ENCODE measurements at places on chromosomes 7 and 10.
A peak's percentile ranks its signal among the peaks of the same experiment; 100 is the strongest.

DNA sequence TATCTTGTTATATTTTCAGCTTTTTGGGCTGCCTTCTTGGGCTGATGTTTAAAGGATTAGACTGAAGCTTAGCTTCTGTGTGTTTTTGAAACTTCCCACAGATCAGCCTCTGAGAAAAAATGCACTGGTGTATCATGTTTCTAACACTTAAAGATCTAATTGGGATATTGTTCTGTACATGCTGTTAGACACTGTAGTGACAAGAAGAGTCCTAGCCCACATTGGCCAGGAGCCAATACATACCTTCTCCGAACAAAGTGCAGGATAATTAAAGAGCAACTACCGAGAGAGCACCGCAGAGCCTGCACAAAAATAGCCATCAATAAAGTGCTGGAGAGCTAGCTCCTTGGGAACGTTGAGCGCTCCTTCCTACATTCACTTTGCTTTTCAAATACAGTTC is 289.4 kb upstream of the SP8 start:
- no peak for DNase-seq

- no peak for DNase-seq
Observed at GRCh38 chr10:99874341-99875085, 92.1 kb downstream of the ABCC2 start.

DNA sequence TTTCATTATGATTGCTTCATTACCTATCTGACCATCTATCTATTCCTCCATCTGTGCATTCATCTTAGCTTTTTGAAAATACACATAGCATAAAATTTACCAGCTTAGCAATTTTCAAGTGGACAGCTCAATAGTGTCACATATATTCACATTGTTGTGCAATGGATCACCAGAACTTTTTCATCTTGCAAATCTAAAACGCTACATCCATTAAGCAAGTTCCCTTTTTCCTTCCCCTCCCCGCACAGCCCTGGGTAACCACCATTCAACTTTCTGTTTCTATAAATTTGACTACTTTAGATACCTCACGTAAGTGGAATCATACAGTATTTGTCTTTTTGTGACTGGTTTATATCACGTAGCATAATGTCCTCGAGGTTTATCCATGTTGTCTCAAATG is 78.0 kb upstream of the ADRB1 start:
- DNase-seq: no peak

- no peak for DNase-seq
Observed at GRCh38 chr7:98909487-98909886, 31.2 kb downstream of the TRRAP start.

DNA sequence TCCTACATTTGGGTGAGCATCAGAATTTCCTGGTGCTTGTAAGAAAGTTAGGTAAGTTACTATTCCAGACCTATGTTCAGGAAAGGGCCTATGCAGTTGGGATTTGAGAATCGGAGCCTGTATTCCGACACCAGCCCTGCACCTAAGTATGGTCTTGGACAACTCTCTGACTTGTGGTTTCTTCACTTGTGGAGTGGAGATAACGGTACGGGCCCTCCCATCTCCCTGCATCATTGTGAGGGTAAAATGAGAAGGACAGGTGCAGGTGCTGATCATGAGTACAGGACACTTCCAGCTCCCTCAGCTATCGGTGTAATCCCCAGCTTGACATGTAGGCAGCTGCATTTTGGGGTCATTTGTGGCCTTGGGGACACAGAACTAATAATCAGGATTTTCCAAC is 138.3 kb upstream of the NAMPT start:
- no peak for DNase-seq

GRCh38 chr7:122694697-122695096 is 4.2 kb downstream of the RNF133 start:
- DNase-seq: no peak

GRCh38 chr10:125520968-125521367 is 162.0 kb downstream of the TEX36 start:
- DNase-seq: no peak

DNA sequence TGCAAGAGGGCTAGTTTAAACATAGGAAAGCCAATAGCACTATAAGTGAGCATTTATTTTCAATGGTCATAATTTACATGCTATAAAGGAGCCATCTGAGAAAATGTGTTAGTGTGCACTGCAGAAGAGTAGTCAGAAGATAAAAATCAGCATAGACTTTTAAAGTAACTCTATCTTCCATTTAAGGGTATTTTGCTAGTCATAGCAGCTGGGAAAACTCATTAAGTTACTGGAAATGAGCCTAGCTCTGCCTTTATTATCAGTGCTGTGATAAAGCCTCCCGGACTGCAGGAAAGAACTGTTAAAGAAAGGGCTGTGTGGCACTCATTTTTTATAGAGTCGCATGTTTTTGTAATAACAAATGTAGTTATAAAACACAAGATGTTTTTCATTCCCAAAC is 825.8 kb upstream of the POM121L12 start:
- DNase-seq: no peak

DNA sequence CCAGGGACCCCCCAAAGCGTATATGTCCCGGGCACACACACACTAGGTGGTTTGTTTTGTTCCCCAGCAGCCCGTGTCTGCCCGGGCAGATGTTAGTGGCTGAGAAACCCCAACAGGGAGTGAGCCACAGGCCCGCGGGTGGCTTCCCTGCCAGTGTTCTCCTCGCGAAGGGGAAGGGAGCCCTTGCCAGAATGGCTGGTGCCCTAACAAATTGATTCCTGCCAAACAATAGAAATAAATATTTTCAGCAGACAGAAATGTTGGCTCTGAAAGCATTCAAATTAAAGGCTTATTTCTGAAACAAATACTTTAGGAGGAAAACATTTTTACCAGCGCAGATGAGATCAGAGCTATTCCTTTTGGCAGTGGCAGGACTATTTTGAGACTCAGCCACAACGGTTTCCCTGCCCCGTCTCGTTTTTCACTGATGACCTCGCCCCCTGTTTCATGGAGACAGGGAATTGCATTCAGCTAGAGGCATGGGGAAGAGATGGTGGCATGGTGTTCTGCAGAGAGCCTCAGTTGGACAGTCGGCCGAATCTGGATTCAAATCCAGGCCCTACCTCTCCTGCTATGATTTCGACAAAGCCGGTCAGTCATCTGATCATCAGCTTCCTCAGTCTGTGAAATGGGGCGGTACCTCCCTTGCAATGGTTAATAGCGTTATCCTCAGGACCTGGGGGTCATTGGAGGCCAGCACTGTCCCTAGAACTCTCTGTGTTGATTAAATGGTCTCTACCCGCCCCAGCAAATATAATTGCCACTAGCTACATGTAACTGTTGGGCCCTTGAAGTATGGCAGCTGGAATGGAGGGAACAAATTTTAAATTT is 84.5 kb downstream of the CUX1 start:
- no peak for DNase-seq

DNA sequence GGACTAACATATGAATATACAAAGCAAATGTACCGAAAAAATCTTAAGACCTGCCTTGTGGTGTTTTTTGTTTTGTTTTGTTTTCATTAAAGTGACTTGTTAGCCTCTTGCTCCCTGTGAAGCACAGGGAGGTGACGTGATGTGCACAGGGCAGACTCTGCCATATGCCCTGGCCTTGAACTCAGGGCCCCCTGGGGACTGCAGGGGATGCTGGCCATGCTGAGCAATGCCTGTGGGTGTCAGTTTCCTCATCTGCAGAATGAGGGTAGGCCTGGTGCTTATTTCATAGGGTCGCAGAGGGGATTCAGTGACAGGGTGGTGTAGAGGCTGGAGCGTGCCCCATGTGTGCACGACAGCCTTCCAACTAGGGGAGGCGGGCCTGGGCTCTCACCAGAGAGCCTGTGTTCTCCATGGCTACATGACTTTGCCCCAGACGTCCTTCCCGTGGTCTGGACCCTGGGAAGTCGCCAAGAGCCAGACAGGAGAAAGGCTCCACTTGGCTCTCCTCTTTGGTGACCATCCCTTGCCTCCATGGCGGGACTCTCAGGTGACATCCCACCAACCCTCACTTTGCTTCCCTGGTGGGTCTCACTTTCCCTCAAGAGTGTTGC is 14.5 kb downstream of the EGFR start:
- no peak for DNase-seq

- no peak for DNase-seq
Observed at GRCh38 chr7:128763541-128763940, 12.1 kb downstream of the OPN1SW start.

DNA sequence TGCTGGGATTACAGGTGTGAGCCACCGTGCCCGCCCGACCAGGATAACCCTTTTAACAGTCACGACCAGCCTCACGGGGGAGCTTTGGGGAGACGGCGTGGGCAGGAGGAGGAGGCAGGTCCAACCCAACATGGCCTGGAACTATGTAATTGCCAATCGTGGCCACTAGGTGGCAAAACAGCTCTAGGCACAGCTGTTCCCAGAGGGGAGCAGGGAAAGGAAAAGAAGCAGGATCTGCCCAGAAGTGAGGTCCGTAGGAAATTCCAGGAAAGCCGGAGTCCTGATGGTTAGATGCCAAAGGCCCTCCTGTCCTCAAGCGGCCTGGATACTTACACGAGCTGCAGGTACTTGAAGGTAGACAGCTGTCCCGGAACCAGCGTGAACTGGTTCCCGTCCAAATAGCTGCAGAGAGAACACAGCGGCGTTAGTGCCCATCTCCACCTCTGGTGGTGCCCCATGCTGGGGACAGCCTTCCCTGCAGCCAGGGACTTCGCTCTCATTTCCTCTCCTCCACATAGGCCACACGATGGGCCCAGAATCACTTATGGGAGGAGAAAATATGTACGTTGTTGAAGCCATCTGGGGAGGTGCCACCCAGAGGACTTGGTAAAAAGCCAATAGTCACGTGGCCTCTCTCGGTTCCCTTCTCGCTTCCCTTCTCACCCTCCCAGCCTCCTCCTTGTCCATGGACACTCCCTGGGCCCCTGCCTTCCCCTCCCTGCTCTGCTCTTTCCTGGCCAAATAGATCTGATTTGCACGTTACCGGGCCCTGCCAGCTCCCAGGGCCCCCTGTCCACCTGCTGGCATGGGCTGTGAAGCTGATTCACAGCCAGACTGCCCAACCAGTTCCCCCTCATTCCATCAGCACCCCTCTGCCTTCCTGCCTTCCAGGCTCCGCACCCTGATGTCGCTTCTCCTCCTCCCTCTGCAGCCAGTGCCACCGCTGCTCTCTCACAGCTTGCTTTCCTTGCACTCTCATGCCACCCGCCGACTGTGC is 148.1 kb downstream of the SLIT1 start:
- DNase-seq: peak; percentile 68

DNA sequence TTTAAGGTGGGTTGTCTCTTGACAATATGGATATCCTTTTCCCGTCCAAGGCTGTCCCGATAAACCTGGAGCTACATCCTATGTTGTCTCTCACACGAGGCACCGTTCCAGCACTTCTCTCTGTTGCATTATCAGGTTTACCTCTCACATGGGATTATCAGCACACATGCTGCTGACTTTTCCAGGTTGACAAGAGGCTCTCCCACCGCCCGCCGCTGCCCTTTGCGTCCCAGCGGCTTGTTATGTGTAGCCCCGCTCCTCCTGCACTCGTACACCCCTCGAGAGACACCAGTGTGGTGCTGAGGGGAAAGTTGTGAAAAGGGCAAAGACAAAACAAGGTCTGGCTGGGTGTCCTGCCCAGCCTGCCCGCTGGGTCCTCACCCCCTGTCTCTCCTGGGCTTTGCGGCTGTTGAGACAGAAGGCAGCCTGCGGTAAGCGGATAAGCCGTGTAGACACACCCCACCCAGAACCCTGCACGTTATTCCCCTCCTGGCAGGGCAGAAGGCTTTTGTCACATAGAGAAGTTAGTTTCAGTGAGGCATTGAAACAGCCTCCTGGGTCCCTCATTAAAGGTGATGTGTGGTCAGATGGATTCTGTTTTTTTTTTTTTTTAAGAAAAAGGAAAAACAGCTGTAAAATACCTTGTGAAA is 38.7 kb downstream of the UBE3C start:
- DNase-seq: no peak

DNA sequence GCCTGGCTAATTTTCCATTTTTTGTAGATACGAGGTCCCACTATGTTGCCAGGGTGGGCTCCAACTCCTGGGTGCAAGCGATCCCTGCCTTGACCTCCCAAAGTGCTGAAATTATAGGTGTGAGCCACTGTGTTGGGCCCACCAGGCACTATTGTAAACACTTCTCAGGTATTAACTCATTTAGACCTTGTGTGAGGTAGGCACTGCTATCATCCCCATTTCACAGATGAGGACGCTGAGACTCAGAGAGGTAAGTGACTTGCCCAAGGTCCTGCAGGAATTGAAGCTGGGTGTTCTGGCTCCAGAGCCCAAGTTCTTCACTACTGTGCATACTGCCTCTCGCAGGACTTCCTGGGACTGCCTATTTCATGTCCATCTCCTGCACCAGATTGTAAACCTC is 67.1 kb upstream of the SYPL1 start:
- DNase-seq: no peak

- peak; percentile 12 for DNase-seq
Observed at GRCh38 chr10:63515002-63515763, 6.0 kb upstream of the REEP3 start.

DNA sequence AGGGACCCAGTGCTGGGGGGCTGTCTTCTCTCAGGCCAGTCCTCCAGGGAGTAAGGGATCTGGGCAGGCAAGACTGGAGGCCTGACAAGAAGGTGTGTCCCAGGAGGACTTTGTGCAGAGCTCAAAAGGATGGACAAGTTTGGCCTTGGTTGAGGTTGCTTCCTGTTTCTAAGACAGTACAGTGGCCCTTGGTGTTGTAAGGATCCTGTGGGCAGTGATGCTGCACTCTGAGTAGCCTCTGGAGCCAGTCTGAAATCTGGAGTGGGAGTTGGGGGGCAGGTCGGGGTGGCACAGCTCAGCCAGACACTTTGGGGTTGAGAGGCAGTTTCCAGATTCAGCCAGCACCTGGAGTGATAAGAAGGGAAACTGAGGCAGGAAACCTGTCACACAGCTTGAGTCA is 139.2 kb upstream of the ZMIZ1 start:
- no peak for DNase-seq

DNA sequence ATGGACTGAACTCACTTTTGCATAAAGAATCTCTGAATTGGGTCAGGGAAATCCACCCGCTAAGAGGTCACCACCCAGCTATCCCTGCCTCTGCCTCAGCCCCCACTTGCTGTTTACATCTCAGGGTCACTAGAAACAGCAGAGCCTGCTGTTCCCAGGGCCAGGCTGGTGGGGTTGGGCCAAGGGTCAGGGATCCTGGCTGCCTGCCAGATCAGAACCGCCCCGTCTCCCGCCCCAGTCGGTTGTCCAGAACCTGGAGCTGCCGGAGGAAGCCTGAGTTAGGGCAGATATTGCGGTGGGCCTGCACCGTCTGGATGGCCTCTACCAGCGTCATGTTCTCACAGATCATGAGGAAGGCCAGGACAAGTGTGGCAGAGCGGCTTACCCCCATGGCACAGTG is 17.0 kb upstream of the SAMD8 start:
- no peak for DNase-seq

DNA sequence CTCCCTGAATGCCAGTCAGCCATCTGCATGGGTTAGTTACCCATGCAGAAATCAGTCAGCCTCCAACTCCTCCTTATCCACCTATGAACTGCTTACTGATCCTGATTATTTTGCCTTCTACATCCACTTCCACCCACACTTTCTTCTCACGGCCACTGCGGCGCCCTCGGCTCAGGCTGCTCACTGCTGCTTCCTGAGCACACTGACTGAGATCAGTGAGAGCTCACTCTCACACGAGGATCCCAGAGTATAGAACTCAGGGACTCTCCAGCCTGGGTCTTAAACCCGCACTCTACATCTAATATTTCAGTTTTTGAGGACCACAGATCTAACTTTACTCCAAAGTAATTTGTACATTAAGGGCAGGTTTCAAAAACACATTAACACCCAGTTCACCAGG is 64.4 kb downstream of the GRB10 start:
- no peak for DNase-seq

All from CD4-positive, alpha-beta T cell treated with Interleukin-12 subunit alpha and Interleukin-12 subunit beta, for 1 hour (primary cell).